ENCODE measurements at places on chromosomes 5 and 9.

GRCh38 chr5:57566914-57567313 lies 84.3 kb upstream of the ACTBL2 start:
- DNase-seq, result no peak

DNA sequence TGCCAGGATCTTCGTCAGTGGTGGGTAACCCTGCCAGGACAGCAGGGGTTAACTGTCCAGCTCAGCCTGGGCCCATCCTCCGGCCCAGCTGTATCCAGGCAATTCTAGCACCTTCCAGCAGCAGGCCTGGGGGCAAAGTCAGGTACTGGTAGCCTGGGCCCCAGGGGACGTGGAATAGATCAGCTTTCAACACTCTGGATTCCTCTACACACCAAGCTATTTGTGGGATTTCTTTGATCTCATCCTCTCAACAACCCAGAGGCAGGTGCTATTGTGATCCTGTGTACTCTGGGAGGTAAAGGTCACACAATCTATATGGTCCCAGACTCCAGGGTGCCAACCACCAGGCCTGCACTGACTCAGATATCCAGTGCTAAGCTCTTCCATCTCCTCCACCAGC lies 8.7 kb upstream of the SPOUT1 start:
- no peak for DNase-seq

DNA sequence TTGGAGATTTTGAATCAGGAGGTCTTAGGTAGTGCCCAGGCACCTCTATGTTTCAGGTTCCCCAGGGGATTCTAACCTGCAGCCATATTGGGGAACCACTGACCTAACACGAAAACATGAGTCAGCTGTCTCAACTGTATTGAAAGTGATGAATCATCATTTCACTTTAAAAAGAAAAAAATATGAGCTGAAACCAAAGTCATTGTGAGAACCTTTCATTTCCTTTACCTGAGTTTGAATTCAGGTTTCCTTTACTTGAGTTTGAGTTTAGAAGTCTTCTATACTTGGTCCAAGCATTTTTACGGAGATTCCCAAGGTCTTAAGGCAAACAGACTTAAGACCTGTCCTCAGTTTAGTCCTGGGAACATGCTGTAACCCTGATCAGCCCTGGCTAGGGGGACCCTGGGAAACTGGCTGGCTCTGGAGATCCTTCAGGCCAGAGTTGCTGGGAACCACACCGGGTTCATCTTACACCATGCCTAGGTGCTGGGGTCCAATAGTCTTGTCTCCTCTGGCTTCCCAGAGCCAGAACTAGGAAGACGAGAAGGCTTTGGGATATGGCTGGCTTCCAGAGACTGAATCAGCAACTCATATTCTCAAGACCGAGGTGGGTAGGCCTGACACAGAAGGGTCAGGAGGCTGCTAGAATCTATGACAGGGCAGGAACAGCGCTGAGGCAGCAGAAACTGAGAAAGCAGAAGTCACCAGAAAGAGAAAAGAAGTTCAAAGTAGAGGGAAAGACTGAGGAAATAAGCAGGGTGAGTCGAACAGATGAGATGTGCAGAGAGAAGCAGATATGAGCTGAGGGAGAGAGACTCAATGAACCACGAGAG lies 16.4 kb upstream of the PDCD1LG2 start:
- no peak for DNase-seq

DNA sequence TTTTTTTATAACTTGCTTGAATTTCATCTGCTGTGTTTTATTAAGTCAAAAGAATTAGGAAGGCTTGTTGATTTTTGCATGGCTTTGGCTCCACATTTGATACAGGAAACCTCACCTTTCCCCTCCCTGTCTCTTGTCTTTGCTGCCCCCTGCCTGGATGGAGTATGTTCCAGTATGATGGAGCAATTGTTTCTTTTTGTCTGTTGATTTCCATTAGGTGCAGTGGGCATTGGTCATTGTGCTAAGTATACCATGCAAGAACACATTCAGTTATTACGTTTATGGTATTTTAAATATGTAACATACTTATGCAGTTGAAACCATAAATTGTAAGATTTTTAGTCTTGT lies 19.6 kb downstream of the TJP2 start:
- no peak for DNase-seq

DNA sequence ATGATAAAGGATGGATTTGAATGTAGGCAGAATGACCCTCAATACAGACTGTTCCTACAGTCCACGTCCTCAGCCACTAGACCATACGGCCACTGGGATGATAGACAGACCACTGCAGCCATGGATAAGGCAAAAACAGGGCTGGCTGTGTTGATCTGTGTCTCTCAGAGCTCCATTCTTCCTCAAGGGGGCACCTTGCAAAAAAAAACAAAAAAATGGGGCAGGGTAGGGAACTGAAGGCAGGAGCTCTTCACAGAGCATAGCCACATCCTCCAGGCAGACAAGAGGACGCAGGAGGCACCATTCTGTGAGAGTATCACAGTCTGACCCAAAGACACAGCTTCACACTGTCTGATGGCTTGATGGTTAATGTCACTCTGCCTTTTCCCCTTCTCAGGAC lies 61.2 kb upstream of the GABRP start:
- no peak for DNase-seq

DNA sequence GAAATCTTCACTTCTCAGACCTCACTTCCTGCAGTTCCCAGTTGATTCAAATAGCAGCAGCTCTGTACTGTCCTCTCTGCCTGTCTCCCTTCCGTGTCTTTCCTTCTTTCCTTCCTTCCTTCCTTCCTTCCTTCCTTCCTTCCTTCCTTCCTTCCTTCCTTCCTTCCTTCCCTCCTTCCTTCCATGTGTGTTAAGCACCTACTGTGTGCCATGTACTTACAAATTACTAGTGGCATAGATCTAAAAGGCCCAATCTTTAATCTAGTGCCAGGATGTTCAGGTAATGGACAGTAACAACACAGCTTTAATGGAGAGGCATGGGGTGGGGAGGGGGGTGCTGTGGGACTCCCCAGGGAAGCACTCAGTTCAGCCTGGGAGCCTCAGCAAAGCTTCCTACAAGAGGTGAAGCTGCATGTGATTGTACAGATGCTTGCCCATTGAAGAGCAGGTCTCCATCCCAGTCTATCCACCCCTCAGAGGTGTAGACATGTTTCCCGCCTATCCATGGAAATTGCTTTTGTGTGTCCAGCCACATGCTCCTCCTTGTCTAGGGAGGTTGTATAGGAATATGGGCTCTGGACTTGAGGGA lies 106.0 kb downstream of the RGS3 start:
- no peak for DNase-seq
